ENCODE measurements at places on chromosomes 4 and X. TPM values are rescaled to one million over a fixed set of nuclear protein-coding genes. Genes with fewer than 3 reads are reported as not detected.
A peak's percentile ranks its signal among the peaks of the same experiment; 100 is the strongest.

- DNase-seq, result no peak
Observed at GRCh38 chr4:176036585-176037205, 28.9 kb upstream of the WDR17 start.

Gene INTU
- total RNA-seq, result 3.1 TPM

Gene ADGRG2
- total RNA-seq, result 0.03 TPM

Gene F11
- not detected for total RNA-seq

DNA sequence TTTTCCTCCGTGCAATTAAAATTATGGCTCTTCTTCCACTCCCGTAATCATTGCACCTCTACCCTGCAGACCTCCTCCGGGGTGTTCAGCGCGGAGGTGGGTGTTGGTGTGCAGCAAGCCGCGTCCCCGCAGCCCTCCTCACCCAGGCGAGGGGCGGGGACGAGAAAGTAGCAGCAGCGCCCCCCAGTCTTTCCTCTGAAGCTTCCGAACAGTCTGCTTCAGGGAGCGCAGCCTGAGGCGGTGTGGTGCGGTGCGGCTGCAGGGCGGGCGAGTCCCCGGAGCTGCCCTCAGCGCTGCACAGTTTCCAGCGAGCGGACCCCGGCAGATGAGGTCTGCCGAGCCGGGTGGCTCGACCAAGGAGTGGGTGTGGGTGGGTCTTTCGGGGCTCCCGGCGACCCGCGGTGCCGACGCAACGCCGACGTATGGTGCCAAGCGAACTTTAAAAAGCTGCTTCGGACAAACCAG is at the start of gene FRAS1:
TSS of gene FRAS1 (plus strand) at position 189 of the 465 bp plus-strand sequence. CDS start 687 bp downstream, outside the sequence.
- no peak for DNase-seq

Gene DMD
- 6.5 TPM for total RNA-seq

DNA sequence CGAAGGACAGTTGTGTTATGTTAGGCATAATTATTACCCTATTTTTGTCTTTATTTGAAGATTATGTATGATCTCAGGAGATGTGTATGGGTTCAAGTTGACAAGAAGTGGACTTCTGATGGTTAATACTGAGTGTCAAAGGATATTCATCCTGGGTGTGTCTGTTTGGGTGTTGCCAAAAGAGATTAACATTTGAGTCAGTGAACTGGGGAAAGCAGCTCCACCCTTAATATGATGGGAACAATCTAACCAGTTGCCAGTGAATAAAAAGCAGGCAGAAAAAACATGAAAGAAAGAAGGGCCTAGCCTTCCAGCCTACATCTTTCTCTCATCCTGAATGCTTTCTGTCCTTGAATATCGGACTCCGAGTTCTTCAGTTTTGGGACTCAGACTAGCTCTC is 332.6 kb downstream of the DTHD1 start:
- DNase-seq, result no peak

DNA sequence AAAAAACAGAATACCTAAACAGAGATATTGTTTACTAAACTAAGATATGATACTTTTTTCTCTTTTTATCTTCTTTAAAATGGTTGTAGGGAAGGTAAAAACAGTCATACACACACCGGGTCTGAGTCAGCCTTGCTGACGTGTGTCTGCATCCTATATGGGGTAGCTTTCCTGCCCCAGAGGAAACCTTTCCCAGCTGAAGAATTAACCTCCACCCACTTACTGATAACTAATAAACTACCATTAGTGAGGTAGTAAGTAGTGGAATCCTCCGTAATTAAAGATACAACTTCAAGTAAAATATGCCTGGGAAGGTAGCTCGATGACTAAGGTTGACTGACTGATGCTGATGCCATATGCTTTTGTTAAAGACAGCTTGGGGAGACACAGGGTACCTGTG is 312.2 kb downstream of the DCTD start:
- DNase-seq, result peak; percentile 25

- no peak for DNase-seq
Observed at GRCh38 chr4:2800691-2801596, 8.1 kb downstream of the SH3BP2 start.

- no peak for DNase-seq
Observed at GRCh38 chr4:139958739-139959098, 195.3 kb downstream of the MAML3 start.

GRCh38 chrX:153491351-153491914 is 3.3 kb upstream of the BGN start:
- no peak for DNase-seq

Gene MEPE
- total RNA-seq, result not detected

Gene CDKL5
- 2.7 TPM for total RNA-seq

Gene FAT1
- 288 TPM for total RNA-seq

- no peak for DNase-seq
Observed at GRCh38 chr4:10104211-10104990, 12.2 kb downstream of the WDR1 start.

DNA sequence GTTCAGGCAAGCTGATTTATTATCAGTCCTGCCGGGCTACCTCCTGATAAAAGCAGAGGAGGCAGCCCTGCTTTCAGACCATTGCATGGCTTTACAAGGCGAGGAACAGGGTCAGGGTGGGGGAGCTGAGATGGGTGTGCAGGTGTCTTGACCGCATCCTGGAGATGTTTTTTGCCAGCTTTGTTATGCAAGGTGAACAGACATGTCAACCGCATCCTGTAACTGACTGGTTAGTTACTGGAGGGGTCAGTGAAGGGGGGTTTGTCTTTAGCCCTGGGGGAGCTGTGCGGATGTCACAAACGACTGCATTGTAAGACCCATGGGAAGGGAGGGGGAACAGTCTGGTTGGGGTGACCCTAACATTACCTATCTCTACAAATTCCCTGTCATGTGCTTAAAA is 10.0 kb downstream of the ADAM29 start:
- no peak for DNase-seq

DNA sequence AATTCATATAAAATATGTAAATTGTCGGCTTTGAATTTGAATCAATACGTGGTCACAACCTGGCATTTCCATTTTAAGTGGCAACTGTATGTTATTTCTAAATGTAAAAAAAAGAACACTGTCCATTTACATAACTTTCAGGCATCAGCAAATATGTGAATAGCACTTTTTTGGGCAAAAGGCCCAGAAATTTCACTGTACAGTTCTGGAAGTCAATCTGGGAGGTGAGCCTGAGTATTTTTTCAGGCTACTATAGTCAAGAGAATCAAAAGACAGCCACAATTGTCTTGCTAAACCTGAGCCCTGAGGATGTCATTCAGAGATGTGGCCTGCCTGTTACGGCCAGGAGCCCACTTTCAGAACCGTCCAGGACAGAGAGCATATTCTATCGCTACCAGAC is 543.9 kb upstream of the MAGEB2 start:
- no peak for DNase-seq

Gene BANK1
- total RNA-seq, result 0.25 TPM

DNA sequence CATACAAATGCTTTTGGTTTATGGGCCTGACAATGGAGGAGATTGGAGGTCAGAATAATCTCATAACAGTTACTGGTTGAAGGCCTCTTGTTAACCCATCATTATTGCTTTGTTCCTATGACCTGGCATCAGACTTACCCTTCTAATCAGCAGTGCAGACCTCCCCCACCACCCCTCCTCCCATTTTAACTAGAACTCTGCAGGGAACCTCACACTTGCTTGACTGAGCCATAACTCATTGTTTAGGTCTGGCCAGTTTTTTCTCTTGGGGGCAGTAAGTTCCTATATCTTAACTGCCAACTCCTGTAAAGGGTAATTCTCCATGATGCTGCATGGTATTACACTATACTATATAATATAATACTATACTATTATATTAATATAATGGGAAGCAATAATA is 609.3 kb downstream of the IL1RAPL1 start:
- no peak for DNase-seq

Gene C4orf36
- 2.8 TPM for total RNA-seq

Gene USP11
- total RNA-seq, result 14.1 TPM

GRCh38 chr4:127558489-127559407 is 74.0 kb upstream of the INTU start:
- no peak for DNase-seq

Gene F8A2
- total RNA-seq, result not detected
